Peyer's patch (tissue), 4 donors: ENCODE measurements at places on chromosomes 5 and 9.

DNA sequence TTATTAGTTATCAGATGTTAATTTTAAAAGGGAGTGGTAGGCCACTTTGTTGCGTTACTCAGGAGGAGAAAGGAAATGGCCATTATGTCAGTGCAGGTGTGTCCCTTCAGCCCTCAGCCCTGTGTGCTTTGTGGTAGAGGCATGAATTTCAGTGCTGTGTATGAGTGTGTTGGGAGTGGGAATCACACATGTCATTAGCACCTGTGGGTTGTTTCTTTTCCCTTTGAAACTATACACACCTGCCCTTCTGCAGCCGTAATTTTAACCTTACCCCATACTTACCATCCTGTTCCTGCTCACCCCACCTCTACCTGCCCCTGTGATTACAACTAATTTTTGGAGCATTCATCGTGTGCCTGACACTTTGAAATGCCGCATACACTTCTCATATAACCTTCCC lies 156.4 kb downstream of the ARHGAP26 start:
- no peak for DNase-seq

GRCh38 chr9:19495186-19496028 lies 86.6 kb downstream of the ACER2 start:
- DNase-seq: no peak

- DNase-seq: peak; percentile 37
These were observed 66.1 kb upstream of the PPP1R26 start for GRCh38 chr9:135413461-135413860.

DNA sequence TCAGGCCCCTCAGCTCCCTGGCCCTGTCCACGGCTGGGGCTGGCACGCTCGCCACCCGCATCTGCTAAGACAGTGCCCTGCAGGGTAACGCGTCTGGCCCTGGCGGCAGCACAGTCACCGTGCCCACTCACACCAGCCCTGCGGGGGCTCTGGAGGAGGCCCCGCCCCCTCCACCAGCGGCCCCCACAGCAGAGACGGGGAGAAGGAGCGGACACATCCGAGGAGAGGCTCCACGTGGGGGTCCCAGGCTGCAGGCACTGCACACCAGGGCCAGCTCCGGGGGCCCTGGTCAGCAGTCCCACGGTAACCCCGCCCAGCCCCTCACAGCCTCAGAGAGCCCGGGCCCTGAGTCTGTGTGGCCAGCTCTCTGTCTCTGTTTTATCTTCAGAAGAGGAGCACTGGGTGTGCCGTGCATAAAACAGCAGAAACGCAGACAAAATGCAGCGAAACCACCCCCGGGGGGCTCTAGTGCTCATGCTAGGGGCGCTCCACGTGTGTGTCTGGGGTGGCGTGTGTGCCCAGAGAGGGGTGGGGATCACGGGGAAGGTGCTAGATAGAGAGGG lies 47.5 kb upstream of the NRARP start:
- no peak for DNase-seq

DNA sequence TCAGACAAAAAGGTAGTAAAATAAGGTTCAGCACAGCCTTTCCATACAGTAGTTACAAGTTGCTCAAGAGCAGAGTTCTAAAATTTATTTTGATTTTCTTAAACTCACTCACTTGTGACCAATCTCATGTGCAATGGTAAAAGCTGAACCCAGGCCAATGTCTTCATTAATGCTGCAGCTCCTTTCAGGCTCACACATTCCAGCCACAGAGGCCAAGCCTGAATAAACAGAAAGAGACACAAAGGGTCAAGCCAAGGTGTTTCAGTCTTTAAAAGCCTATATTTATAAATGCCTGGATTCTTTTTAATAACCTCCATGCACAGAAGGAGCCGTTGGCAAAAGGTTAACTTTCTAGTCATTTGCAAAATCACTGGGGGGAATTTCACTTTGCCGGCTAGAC lies 152.5 kb downstream of the ADAMTS6 start:
- no peak for DNase-seq

DNA sequence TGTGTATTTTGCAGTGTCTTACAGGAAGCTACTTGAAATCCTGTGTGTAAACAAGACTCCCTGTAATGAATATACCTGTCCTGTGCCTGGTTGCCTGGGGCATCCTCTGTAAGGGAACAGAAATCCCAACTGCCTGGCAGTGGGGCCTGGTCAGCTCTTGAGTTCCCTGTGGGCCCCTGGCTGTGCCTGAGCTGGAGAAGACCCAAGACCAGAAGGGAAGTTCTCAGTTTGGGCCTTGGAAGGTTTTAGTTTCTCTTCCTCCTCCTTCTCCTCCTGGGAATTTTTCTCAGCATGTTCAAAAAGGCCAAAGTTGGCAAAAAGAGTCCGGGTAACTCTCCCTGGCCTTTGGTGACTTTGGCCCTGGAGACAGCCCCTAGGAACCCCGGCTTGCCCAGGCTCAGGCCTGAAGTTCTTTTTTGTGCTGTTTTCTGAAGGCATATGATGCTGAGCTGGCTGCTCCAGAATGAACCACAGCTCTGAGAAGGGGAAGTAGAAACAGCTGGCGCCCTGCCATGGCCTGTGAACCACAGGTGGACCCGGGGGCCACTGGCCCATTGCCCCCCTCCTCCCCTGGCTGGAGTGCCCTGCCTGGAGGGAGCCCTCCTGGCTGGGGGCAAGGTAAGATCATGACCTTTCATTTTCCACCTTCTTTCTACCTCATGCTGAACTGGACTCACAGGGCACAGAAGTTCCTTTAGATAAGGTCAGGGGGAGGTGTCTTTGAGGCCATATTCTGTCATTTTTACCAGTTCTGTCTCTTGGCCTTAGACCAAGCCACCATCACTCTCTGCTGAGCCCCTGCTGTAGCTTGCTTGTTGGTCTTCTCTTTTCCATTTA lies 5.8 kb downstream of the TMEM268 start:
- peak; percentile 92 for DNase-seq

DNA sequence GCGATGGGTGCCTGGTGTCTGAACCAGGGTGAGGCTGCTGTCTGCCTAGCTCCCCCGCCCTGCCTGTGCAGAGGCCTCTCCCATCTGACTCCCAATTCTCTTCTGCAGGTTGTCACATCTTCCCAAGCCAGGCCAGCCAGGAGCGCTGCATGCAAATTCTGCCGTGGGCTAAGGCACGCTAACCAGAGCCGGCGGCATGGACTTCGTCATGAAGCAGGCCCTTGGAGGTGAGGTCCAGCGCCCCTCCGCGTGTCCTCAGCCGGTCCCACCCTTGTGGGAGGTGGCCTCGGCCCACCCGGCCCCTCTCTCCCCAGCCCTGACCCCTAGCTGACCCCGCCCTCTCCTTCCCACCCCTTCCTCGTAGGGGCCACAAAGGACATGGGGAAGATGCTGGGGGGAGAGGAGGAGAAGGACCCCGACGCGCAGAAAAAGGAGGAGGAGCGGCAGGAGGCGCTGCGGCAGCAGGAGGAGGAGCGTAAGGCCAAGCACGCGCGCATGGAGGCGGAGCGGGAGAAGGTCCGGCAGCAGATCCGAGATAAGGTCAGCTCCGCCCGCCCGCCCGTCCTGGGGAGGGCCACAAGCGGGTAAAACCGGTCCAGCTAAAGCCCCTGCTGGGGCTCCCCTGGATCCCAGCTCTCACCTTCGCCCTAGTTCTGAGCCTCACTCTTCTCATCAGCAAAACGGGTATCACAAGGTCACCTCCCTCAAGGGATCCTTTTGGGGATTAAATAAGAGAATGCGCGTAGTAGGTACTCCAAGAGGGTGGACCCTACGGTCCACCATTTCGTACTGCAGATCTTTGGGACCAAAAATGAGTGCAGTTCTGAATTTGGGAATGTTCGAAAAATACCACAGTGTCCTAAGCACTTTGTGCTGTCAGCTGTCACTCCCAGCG lies 7.4 kb downstream of the CPLX2 start:
- no peak for DNase-seq

DNA sequence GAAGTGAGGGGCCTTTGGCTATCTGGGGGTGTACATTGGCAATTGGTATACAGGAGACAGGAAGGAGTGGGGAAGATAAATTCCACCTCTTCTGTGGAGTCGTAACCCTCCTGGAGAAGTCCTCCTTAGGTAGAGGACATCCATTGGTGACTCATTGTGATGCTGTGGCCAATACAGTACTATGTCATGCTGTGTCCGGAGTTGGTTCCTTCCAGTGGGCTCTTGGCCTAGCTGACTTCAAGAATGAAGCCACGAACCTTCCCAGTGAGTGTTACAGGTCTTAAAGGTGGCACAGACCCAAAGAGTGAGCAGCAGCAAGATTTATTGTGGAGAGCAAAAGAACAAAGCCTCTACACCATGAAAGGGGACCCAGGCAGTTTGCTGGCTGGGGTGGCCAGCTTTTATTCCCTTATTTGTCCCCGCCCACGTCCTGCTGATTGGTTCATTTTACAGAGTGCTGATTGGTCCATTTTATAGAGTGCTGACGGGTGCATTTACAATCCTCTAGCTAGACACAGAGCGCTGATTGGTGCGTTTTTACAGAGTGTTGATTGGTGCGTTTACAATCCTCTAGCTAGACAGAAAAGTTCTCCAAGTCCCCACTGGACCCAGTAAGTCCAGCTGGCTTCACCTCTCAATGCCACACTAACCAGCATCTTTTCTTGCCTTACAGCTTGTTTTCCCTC lies 37.3 kb upstream of the FBP1 start:
- DNase-seq: no peak

- no peak for DNase-seq
These were observed 161.0 kb upstream of the CCDC152 start for GRCh38 chr5:42595597-42595996.

DNA sequence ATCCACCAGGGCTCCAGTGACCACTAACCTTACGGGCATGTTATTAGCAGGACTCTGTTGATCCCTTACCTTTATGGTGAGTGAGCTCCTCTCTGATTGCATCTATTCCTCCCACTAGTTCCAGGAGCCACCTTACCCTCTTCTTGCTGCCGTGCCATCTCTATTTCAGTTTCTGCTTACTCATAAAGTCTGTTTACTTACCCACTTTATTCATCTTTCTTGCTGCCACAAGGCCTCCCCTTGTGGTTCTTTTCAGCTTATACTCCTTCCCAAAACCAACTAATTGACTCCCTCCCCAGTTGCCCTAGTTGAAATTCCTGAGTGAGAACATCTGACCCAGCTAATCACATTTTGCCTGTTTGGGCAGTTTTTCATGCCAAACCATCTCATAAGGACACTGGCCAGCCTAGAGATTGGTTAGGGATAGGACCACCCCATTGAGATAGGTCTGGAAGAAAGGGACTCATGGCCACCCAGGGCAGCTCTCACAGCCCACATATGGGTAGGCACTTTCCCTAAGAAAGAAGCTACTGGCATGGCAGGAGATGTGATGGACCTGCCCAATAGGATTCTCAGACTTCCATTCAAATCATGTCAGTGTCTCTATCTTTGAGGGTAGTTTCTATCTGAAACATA lies 412.7 kb downstream of the EFNA5 start:
- DNase-seq: no peak

GRCh38 chr5:123436201-123436600 lies 13.0 kb upstream of the CEP120 start:
- no peak for DNase-seq

DNA sequence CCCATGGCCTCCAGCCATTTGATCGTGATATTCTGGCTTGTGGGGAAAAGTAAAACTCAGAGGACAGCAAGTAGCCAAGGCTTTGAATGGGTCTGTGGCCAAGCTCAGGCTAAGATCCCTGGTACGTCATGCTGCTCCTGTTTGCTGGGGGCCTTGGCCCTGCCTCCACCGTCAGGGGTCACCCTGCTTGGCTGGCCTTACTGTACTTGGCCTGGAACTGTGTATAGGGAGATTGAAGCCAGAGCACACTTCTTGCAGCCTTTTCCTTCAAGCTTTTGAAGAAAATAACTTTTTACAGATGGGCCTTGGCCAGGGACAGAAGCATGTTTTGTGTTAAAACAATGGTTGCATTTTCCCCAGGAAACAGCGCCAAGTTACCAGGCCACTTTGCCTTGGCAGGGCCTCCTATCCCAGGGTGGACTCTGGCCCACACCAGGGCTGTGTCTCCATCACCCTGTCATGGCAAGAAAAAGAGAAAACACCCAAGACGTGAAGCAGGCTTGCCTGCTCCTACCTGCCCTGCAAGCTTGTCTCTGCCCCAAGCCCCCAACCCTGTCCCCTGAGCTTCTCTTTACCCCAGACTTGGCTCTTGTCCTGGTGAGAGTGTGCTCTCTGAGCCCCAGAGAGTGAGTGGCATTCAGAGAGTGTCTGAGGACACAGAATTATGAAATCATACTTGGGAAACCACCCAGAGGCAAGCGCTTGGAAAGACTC lies 286.9 kb downstream of the GADD45G start:
- DNase-seq: peak; percentile 14
